ENCODE measurements at places on chromosomes 12 and 14.

GRCh38 chr12:58584880-58585279 is 335.4 kb downstream of the LRIG3 start:
- no peak for DNase-seq

DNA sequence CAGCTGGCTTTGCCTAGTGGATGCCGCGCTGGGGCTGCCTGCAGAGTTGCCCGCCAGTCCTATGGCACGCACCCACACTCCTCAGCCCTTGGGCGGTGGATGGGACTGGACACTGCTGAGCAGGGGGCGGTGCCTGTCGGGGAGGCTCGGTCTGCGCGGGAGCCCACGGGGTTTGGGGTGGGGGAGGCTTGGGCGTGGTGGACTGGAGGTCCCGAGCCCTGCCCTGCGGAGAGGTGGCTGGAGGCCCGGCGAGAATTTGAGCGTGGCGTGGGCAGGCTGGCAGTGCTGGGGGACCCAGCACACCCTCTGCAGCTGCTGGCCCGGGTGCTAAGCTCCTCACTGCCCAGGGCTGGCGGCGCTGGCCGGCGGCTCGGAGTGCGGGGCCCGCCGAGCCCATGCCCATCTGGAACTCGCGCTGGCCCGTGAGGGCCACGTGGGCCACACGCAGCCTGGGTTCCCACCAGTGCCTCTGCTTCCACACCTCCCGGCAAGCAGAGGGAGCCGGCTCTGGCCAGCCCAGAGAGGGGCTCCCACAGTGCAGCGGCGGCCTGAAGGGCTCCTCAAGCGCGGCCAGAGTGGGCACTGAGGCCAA is 68.1 kb downstream of the ETNK1 start:
- DNase-seq: no peak

DNA sequence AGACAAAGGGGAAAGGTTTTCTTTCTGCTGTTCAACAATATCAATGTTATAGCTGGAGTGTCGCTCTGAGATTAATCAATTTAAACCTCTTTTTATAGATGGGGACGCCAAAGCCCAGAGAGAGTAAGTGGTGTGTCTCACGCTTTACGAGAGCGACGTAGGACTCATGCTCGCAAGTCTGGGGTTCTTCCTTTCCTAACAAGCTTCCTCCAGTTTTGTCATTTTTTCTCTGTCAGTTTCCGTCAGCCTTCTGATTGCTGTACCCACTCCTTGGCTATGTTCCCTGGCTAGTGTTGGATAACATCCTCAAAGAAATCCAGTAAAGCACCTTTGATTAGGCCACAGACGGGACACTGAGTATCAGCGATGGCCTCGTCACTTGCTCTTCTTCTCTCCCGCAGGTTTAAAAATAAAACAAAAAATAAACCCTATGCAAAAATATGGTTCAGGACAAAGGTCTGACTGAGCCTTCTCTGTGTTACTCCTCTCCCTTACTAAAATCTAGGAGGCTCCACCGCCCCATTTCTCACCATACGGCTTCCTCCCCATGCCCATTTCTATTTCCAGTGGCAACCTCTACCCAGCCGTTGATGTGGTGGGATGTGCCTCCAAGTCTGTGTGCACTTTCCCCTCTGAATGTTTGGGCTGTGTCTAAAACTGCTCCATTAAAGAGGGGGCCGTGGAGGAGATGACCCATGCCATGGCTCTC is 172.7 kb upstream of the PARP11 start:
- no peak for DNase-seq

- no peak for DNase-seq
These were observed 451.3 kb downstream of the FOXG1 start for GRCh38 chr14:29217813-29218450.

DNA sequence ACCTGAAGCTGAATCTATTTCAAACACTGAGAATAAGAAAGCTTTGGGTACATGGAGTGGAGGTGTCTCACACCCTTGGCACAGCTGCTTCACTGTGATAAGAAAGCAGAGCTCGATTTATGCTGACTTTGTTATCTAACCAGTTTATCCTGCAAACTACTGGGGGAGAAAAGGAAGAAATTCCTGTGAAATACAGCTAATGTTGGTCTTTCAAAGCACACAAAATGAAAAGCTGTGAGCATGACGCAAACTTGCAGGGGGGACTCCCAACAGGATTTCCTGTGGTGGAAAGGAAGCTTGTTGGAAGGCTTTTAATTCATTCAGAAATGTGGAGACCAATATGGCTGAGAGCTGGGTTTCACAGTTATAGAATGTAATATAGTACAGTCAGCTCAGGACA is 53.4 kb downstream of the SRGAP1 start:
- DNase-seq: no peak

DNA sequence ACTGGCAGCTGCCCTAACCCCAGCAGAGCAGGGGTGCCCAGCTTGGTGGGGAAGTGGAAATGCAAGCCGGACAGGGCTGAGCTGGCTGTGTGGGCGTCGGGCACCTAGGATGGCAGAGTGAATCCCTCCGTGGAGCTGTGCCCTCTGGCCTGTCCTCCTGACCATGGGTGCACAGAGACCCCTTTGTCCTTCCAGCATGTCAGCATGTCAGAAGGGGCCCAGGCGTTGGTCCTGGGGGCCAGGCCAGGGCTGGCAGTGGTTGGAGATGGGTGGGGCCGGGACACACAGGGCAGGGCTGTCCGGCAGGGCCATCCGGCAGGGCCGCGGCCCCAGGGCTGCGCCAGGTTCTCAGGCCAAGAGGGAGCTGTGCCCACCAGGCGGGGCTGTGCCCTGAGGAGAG is 8.8 kb upstream of the TEX22 start:
- no peak for DNase-seq

DNA sequence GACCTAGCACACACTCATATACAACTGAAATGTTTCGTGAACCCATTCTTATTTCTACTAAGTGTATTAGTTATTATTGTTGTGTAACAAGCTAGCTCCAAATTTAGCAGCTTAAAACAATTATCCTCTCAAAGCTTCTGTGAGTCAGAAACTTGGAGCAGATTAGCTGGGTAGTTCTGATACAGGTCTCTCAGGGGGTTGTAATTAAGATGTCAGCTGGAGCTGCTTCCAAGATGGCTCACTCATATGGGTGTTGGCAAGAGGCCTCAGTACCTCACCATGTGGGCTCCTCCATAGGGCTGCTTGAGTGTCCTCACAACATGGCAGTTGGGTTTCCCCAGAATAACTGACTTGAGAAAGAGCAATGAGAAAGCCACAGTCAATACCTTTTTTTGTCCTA is 9.8 kb downstream of the GPR135 start:
- DNase-seq: no peak

DNA sequence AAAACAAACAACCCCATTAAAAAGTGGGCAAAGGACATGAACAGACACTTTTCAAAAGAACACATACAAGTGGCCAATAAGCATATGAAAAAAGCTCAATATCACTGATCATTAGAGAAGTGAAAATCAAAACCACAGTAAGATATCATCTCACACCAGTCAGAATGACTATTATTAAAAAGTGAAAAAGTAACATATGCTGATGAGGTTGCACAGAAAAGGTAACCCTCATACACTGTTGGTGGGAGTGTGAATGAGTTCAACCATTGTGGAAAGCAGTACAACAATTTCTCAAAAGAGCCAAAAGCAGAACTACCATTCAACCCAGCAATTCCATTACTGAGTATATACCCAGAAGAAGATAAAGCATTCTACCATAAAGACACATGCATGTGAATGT is 18.2 kb downstream of the PDE6H start:
- DNase-seq: no peak

GRCh38 chr12:69239922-69240630 is 707 bp downstream of the CPSF6 start:
- DNase-seq: peak; percentile 20

DNA sequence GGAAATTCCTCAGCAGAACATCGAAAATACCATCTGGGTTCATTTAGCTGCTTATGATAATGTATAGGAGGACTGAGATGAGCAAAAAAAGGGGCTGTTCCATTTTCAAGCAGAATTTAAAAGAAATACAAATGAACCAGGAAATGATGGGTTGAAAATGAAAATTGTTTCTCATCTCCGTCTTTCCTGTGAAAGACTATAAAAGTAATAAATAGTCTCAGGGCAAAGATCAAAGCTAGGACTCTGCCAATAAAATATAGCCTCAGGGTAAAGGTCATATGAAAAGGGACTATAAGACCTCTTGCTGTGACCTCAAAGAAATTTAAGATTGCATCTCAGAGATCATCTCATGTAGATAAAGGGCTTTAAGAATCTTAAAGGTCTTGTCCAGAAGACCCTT is 478.0 kb downstream of the BTG1 start:
- no peak for DNase-seq

GRCh38 chr12:5792343-5792742 is 152.7 kb downstream of the ANO2 start:
- no peak for DNase-seq

- DNase-seq: no peak
These were observed 8.1 kb downstream of the CIT start for GRCh38 chr12:119868992-119869391.

GRCh38 chr14:34926552-34926951 is 51.4 kb upstream of the BAZ1A start:
- DNase-seq: no peak

DNA sequence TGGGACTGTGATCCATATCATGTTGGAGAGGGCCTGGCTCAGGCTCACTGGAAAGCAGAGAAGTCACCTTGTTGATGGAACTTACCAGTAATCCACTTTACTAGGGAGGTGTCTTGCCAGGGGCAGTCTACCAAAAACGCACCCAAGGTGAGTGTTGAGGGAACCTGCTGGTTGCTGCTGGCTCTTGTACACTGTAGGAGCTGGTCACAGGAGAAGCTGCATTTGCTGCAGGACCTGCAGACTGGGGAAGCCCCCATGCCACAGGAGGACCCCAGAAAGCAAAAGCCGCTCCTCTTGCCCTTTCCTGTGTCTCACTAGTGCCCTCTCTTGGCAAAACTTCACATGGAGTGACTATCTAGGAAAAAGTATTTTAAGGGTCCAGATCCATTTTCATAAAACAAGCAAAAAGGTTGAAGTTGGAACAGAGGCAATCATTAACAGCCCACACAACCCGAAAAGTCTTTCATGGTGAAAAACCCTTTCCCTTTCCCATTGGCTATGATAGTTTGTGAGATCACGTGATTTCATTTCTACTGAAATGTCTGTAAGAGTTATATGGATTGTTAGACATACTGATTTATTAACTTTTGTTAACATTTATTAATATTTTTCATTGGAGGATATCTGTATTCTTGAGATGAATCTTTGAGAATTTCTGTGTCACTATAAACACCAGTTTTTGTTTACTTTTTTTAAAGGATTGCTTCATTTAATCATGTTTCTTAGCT is 59.2 kb downstream of the RASSF8 start:
- peak; percentile 47 for DNase-seq

All from HuH-7 (cell line).